ENCODE measurements at places on chromosomes 7 and 10.

- no peak for DNase-seq
Observed at GRCh38 chr10:62617652-62618051, 186.9 kb upstream of the ADO start.

DNA sequence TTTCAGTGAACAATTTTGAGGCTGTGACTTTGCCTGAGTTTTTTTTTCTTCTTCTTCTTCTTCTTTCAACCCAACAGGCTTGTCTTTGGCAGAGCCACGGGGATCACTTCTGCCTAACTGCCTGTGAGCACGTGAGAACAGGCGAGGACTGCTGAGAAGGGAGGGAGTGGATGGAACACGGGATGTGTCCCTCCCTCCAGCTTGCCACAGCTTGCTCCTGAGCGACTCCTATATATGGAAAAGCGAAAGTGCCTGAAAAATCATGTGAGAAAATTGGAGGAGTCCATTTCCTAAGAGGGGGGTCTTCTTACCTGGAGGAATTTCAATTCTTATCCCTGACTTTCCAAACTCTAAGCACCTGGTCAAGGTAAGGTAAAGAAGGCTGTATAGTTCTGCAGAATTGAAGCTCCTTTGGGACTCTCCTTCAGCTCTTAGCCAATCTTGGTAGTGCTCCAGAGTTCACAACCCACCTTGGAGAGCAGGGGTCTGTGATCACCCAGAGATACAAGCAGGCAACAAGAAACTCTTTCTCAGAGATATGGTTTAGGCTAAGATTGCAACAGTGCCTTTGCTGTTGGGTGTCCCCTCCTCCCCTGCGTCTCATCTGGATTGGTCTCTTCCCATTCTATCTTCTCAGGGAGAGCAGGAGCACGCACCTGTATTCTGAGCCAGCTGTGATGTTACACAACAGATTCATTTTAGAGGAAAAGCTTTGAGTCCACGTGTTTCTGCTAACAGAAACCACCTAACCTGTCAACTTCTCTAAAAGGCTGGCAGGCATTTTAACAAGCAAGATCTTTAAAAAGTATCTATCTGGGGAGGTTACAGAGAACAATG lies at the start of gene MAT1A:
MAT1A (minus strand) TSS at position 208 of the 837 bp plus-strand sequence. CDS start 235 bp downstream, outside the sequence.
- DNase-seq, result no peak

- no peak for DNase-seq
Observed at GRCh38 chr7:156920076-156920475, 27.1 kb upstream of the LMBR1 start.

GRCh38 chr7:26398756-26399509 lies 107.3 kb downstream of the SNX10 start:
- no peak for DNase-seq

GRCh38 chr7:106392144-106392543 lies 107.4 kb upstream of the NAMPT start:
- DNase-seq, result no peak

DNA sequence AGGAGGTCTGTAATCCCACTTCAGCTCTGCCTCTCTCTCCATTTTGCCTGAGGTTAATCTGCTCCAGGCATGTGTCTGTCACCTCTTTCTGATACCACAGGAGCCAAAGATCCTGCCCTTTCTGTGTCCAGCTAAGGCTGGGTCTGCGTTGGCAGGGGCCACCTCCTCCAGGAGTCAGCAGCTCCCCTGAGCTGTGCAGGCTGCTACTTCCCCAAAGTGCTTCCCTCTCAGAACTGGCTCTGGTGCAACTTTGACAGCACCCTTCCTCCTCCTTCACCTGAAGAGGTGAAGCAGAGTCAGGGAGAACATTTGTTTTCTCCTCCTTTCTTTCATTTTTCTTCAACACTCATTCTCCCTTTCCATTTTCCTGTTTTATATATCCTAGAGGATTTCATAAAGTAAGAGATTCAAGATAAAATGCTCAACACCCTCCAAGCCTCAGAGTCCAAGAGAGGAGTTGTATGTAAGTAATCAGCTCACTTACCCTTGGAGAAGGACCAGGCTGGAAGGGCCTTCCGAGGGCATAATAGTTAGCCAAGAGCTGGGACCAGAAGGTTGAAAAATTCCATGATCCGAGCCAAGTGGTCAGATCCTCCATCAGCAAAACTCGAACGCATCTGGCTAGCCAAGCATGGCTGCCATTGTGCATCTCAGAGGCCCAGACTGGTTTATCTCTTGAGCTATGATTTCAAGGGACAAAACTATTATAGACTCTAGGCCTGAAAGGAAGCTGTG lies 257.3 kb downstream of the PTEN start:
- DNase-seq, result no peak

DNA sequence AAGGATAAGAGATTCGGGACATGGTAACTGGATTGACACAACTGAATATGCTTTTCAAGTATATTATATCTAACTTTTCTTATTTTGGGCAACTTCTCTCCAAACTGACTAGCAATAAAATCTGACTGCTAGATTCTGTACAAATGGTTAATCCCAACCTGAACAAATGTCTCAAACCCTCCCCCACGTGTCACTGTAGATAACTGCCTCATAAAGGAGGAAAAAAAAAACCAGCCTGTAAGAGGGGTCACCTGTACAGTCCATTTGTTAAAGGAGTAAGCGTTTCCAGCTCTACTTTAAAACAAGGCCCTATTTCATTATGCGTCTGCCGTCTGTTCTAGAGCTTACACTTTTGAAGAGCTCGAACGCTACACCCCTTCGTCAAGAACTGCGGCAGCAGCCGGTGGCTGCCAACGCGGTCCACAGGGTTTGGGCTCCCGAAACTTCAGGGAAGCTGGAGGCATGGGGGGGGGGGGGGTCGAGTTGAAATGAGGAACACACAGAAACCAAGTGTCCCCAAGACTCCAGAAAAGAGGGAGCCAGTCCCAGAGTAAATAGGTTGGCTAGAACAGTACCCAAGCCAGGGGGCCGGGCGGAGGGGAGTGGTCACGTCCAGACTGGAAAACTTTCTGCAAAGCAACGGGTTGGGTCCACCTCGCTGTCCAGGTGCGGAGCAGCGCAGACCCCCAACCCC lies 492 bp downstream of the COG5 start:
- no peak for DNase-seq

DNA sequence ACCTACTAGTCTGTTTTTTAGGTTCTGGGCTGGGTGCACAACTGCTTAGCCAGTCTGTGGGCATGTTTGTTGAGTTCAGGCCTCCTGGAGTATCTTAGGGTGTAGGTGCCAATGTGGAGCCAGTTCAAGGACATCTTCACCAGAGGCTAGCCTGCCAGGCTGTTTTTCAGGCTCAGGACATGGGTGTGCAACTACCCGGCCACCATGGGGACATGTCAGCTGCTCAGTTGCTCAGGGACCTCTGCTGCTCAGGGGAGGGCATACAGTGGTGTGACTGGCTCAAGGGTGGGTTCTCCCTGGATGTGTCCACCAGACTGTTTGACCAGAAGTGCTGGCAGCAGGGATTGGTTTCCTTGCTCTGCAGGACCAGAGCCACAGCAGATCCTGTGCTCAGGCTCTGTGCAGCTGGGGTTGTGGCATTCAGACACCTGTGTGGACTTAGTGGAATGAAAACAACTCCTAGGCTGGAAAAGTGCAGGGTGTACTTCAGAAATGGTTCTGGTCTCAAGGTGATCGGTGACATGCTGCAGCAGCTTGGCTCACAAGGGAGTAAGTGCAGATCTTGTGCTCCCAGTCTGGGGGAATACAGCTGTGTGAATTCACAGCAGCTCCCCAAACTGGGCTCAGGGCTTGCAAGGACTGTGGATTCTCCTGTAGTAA lies 44.8 kb downstream of the PALS2 start:
- DNase-seq, result no peak

GRCh38 chr7:73838642-73839041 lies 3.7 kb downstream of the METTL27 start:
- no peak for DNase-seq

GRCh38 chr7:99623702-99624447 lies 7.1 kb downstream of the ZSCAN25 start:
- DNase-seq, result peak; percentile 41

DNA sequence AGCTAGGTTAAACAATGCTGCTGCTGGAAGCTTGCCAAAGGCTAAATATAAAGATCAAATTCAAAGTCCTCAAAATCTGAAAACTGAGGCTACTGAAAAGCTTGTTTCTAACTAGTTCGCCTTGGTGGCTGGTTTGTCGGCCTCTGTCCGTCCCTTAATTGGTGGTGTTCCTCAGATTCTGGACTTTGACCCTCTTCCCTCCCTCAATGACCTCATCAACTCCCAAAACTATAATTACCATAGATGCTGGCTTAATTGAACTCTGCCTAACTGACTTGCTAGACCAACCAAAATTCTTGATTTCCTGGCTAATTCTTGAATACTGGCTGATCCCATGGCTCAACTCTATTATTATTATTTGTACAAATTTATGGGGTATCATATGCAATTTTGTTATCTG lies 15.6 kb downstream of the ARHGAP21 start:
- DNase-seq, result no peak

DNA sequence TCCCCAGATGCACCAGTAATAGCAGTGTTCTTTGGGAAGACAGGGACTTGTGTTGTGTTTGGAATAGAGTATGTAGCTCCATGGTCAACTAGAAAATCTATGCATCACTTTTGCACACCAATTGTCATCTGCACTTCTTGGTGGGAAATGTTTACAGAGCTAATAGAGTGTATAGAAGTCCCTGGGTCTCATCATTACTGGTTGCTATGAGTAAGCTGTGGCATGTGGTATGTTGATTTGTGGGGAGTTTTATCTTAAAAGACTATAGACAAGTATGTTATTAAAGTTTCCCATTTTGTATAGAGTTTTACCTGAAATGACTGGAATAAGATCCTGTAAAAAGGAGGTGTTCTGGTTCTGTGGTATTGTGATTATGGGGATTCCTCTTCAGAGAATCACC lies 55.4 kb upstream of the PRSS1 start:
- DNase-seq, result no peak

GRCh38 chr7:137001041-137001440 lies 132.6 kb downstream of the CHRM2 start:
- DNase-seq, result no peak

DNA sequence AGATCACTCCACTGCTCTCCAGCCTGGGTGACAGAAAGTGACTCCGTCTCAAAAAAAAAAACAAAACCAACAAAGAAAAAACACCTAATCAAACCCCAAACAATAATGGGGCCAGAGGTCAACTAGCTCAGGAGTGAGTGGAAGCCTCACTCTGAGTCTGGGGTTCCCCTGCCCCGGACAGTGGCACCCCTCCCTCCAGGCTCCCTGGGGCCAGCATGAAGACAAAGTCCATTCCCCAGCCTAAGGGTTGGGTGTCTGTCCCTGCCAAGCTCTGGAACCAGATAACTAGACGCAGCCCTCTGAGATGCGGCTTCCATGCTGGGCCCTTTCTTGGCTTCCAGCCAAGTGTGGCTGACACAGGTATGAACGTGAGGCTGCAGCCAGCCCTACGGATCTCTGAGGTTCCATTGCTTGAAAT lies 1.7 kb upstream of the FUOM start:
- DNase-seq, result peak; percentile 37

DNA sequence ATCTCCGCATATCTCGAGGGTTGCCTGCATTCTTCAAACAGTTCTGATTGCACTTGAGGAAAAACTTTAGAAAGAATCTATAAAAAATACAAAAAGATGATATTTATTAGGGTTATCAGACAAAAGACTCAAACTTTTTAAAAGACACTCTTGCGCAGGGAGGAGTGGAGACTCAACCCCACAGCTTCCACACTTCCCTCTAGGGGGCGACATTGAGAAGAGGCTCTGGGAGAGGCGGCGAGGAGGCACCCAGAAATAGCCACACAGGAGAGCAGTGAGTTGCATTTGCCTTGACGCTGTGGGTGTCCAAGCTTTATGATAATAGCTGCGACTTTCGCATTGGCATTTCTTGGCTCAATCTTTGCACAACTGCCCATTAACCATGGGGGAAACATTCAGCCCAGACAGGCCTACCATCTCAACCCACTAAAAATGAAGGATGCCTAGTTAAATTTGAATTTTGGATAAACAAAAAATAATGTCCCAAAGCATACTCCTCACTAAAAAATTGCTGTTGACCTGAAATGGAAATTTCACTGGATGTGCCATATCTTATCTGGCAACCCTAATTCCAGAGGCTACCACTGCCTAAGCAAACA lies 86.2 kb downstream of the EBF3 start:
- no peak for DNase-seq

DNA sequence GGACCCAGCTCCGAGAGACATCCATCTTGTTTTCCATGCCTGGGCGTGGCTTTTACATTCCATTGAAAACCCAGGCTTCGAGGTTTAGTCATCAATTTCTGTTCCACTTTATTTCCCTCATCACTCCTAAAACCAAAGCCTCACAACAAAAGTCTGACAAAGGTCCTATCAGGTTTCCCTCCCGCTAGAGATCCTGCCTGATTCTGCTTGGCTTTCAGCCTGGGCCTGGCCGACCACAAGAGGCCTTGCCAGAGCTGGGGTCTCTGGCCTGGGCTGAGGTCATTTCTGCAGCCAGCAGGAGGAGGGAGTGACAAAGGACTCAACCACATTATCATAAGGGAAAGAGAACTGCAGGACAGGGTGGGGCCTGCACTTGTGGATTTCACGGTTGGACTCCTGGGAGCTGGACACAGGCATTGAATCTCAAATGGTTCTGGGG lies 167.0 kb downstream of the FANK1 start:
- no peak for DNase-seq

DNA sequence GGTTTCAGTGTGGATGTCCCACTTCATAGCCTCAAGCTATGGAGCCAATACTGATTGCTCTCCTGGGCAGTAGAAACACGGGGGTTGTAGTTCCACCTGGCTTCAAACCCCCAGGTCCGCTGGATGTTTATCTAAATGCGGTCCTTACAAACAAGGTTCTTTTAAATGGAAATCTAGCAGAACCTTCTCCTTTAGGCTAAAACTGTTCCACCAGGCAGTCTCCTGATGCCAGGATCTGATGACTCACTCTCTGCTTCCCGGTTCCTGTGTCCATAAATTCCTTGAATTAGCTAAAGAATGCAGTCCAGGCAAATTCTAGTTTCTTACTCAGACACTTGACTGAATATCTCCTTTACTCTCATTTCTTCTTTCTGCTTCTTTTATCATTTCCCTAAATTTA lies 108.4 kb upstream of the FAM3C start:
- DNase-seq, result no peak

- DNase-seq, result no peak
Observed at GRCh38 chr10:43978091-43978490, 329.4 kb upstream of the ZNF32 start.

DNA sequence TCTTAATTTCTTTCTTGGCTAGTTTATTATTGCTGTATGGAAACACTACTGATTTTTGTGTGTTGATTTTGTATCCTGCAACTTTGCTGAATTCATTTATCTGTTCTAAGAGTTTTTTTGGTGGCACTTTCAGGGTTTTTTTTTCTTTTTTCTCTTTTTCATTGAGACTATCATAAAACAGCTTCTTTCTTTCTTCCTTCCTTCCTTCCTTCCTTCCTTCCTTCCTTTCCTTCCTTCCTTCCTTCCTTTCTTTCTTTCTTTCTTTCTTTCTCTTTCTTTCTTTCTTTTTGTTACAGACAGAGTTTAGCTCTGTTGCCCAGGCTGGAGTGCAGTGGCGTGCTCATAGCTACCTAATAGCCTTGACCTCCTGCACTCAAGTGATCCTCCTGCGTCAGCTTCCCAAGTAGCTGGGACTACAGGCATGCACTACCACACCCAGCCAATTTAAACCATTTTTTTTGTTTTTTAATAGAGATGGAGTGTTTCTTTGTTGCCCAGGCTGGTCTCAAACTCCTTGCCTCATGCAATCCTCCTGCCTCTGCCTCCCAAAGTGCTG lies 72.3 kb downstream of the ZNF503 start:
- no peak for DNase-seq
